Stimulated activated CD4-positive, alpha-beta T cell treated with anti-CD3 and anti-CD28 coated beads, Interleukin-15, amount 100 ng/mL, for 1 hour (primary cell): ENCODE measurements at places on chromosomes 11 and 22.

DNA sequence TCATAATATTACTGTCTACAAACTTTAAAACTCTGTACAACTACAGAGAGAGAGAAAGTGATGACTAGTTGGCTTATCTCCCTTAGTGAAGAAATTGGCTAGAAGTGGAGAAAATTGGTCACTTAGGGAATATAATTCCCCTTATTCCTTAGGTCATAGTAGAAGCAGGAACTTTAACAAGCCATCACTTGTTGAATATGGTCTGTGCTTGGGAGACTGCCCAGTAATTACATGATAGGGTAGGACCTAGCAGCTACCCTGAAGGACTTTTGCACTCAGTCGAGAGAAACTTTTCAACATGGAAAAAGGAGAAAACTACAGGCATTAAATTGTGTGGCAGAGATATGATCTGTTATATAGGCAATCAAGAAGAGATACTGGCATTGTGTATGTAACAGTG lies 576.5 kb upstream of the CCDC90B start:
- DNase-seq: no peak

DNA sequence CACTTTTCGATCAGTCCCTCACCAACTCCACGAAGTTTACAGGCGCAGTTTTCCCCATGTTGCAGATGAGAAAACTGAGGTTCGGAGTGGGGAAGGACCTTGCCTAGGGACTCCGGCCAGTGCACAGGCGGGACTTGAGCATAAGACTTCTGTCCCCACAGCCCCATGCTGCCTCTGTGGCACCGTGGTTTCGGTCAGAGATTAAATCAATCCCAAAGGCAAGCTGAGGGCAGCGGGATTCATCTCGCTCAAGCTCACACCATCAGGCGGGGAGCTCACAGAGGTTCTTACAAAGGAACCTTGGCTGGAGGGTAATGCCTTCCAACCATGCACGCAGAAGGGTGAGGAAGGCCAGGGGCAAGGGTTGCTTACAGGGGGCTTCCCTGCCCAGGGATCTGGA lies 115.5 kb downstream of the PHF21B start:
- DNase-seq: no peak

GRCh38 chr11:9922806-9923205 lies 258.9 kb downstream of the SWAP70 start:
- no peak for DNase-seq

- no peak for DNase-seq
Observed at GRCh38 chr11:35515224-35515623, 10.2 kb downstream of the PAMR1 start.

- DNase-seq: peak; percentile 51
Observed at GRCh38 chr22:23144932-23145877, at the start of gene RAB36. Gene RAB36 (plus strand): TSS chr22:23145477. CDS start chr22:23146617, 1,140 bp downstream.

DNA sequence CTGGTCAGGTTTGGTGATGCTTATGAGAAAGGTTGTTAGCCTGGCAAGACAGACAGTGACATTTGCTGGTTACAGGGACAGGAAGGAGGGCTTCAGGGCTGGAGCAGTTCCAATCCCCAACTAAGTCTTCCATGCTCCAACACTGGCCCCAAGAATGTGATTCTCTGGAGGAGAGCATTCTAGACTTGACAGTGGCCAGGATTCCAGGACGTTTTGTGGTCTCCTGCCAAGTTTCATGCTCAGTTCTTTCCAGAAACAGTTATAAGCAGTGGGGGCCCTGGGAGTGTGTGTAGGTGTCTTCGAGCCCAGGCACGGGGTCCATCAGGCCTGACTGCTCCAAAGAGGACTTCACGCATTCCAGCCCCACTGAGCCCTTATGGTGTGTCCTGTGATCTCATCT lies 8.9 kb upstream of the GRK3 start:
- DNase-seq: no peak

DNA sequence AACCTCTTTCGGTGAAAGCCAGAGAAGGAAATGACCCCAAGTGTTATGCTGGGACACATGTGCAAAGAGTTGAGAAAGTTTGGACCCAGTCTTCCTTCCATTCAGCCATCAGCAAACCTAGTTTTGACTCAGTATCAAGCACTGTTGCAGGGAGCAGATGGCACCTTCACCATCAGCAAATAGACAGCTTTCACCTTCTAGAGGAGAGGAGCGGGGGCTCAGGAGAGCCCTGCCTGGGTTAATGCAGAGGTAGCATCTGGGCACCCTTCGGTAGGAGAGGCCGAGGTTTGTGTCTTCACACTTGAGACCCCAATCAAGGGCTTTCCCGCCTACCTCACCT lies 16.2 kb upstream of the MFRP start:
- no peak for DNase-seq

DNA sequence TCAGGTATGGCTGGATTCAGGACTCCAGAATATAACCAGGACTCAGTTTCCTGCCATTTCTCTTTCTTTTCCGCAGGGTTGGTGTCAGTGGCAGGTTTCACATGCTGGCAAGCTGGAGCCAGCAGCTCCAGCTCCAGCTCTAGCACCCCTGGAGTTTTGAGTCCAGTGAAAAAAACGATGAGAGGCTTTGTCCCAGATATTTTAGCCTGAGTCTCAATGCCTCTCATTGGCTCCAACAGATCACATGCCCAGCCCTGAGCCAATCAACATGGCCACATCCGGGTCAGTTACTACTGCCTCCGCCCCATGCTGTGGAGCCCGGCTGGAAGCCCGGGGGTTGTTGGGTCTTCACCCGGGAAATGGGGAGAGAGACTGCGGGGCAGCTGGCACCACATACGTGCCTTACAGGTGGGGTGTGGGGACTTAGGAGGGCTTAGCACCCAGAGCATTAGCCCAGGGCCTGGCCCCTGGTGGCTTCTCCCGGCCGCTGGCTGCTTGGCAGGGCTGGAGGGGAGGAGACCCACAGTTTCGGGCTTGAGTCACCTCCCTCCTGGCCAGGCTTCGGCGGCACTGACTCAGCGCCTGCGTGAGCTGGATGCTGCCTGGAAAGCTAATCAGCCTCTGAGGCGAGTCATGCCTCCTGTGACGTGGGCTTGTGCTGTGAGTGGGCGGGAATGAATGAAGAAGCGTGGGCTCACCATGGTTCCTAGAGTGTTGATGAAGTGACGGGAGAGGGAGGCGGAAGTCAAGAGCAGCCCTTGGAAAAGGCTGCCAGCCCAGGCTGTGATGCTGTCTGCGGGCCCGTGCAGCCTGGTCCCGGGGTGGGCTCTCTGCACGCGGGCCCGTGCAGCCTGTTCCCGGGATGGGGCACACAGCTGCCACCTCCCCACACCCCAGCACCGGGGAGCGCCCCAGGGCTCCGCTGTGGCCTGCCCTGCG lies 15.3 kb upstream of the MRTFA start:
- DNase-seq: peak; percentile 51

GRCh38 chr11:8149726-8150125 lies 19.1 kb downstream of the RIC3 start:
- DNase-seq: no peak

DNA sequence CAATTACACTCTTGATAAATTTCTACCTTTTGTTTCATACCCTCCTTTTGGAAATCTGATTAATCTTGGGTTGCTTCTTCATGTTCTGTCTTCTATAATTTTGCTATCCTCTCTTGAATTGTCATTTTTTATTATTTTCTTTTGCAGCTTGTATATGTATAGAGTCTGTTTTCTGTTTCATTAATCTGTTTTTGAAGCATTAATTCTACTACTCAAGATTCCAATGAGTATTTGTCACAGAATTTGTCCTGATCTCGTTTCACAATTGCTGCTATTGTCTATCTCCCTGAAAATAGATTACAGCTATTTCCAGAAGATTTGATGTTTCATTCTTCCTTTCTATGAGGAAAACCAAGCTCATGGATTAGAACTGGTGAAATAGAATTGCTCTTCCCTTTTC lies 406.1 kb downstream of the DYNC2H1 start:
- no peak for DNase-seq

DNA sequence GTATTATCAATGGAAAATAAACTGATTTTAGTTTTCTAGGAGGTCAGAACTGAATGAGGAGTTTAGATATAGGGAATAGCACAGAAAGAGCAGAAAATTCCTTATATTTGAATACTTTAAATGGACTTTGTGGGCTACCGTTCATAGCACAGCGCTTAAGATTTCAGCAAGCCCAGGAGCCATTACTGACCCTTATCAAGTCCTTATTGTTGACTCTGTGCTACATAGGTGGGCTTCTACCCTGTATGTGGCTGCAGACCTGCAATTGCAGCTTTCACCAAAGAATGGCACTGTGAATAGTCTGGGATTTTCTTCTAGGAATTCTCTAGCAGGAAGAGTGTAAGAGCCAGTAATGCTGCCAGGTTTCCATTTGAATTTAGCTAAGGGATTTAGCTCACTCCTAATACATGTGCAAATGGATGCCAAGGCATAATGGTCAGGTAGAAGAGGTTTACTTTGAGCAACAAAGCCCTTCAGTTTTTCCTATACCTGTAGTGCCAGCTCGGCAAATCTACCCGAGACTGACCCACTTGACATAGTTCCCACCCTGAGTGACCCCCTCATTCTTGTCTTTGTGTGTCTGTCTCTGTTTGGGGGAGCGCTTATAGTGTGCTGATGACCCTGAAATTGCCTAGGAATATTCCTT lies 42.5 kb upstream of the DLAT start:
- no peak for DNase-seq

DNA sequence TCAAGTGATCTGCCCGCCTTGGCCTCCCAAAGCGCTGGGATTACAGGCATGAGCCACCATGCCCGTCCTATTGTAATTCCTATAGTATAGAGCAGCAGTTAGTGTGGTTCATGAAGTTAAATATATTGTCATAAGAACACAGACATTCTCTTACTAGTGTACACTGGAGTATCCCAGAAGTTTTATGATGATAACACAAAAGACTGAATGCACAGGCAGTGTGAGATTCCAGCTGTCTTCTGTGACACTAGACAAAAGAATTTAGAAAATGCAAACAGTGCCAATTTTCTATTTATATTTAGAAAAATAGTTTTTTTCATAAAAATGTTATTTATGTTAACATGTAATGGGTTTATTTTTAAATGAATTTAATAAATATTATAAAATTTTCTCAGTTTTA lies 39.4 kb upstream of the RBX1 start:
- DNase-seq: no peak

DNA sequence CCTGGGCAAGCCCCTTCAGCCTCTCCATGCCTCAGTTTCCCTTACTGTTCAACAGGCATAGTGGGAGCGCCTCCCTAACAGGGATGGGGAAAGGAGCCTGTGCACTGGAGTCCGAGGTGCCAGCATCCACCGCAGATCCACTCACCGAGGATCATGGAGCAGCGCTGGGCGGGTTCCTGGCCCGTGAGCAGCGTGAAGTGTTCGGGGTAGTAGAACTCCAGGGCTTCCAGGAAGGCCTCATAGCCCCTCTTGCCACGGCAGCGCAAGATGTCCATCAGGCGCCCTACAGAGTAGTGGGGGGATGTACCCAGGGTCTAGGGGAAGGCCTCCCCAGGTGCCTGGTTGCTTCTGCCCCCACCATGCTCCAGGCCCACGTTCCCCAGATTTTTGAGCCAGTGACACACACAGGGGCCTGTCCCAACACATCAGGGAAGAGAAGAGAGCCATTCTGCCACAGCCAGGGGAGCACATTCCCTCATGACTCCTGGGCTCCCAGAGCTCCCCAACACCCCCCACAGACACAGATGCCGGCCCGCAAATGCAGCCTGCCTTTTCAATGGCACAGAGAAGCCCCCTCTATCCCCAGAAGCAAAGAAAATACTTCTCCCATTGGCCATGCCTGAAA lies 1.3 kb downstream of the CARD10 start:
- no peak for DNase-seq

GRCh38 chr11:65274735-65275682 lies 13.2 kb downstream of the POLA2 start:
- DNase-seq: no peak

DNA sequence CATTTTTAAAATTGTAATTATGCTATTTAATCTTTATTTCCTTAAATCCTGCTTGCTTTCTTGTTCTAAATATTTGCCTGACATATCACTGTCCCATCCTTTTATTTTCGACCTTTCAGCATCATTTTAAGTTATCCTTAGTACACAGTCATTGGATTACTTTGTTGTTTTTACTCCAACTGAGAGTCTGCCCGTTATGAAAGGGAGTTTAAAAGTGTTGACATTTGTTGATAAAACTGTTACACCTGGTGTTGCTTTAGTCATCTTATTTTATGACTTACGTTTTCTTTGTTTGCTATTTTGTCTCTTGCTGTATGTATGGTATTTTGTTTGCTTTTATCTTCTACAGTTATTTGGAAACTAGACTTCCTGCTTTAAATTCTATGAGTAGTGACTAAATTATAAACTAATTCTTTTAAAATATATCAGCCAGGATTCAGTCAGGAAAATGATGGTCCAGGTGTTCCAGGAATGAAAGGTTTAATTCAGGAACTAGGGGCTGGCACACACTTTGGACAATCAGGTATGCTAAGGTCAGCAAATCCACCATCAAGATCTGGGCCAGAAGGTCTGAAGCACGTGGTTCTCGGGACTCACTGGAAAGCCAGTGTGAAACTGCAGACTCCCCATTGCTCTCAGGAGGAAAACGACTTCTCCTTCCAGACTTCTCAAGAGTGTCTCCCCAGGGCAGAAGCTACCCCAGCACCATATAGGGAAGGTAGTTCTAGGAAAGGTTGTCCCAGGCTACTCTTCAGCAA lies 86.0 kb downstream of the RASSF10 start:
- no peak for DNase-seq

DNA sequence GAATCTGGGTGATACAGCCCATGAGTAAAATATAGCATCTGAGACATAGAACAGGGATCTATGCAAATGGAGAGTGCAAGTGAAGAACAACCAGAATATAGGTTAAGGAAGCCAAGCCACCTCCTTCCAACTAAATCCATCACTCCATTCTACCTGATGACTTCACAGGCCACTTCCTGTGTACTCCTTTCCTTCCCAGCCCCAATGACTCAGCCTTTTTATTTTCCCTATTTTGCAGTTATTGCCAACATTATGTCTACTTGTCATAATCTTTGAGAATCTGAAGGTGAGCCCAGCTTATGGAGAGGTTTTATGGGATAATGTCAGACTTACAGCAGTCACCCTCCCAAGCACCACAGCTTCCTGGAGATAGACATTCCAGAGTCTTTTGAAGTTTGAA lies 1.4 kb upstream of the OR52M1 start:
- DNase-seq: no peak

DNA sequence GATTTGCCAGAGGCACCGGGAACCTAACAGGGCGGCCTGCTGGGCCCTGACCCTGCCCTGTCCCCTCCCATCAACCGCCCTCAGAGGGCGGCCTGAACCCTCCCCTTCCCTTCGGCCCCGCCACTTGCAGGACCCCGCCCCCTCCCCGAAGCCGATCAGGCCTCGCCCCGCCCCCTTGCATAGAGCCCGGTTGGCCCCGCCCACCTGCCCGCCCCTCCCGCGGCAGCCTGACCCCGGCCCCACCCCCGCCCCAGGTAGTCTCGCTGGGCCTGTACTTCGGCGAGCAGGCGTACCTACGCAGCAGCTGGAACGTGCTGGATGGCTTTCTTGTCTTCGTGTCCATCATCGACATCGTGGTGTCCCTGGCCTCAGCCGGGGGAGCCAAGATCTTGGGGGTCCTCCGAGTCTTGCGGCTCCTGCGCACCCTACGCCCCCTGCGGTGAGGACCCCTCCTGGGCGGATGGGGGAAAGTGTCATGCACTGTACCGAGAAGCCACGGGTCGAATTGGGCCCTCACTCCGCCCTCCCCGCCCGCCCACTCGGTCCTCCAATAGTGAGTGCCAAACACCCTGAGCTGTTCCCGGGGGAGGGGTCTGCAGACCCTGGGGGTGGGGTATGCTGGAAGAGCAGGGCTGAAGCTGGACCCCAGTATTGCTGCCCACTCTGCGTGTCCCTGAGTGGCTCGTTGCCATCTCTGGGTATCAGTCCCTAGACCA lies 94.1 kb downstream of the CACNA1I start:
- no peak for DNase-seq

- DNase-seq: no peak
Observed at GRCh38 chr11:96817482-96818399, 427.9 kb downstream of the JRKL start.
